ENCODE measurements at places on chromosomes 5 and 9. TPM values are rescaled to one million over a fixed set of nuclear protein-coding genes. Genes with fewer than 3 reads are reported as not detected.

- DNase-seq: no peak
These were observed 293.4 kb downstream of the CD180 start for GRCh38 chr5:66903218-66903617.

GRCh38 chr5:168920019-168920810 lies 341.0 kb upstream of the PANK3 start:
- no peak for DNase-seq

DNA sequence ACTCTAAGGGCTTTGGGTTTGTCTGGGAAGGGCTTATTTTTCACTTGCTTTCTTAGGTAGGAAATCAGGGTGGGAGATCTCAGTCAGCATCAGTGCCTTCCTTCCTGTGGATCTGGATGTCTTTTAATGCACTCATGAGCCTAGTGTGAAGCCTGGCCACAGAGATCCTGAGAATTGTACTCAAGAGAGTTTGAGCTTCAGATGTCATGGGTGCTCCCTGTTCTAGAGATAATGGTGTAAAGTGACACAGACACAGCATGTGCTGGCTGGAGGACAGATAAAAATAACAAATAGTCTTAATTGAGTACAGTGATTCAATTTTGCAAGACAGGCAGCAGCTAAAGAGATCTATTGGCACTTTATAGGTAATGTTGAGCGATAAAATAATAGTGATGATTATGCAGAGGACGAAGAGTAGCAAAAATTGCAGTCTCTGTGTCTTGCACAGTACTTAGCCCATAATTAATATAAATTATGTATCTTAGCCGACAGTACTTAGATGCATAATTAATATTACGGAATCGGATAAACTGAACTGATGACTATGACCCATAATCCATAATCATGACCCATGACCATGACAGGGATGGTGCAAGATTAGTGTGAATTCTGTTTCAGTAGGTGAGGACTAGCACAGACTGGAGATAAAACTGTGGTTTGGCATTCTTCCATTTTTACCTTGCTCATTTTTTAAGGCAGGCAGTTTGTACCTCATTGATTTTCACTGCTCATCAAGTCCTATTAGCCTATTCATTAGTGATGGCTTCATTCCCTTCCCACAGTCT lies 408.7 kb upstream of the PIK3R1 start:
- no peak for DNase-seq

- DNase-seq: no peak
These were observed 174.5 kb upstream of the SLC12A2 start for GRCh38 chr5:127909066-127909465.

DNA sequence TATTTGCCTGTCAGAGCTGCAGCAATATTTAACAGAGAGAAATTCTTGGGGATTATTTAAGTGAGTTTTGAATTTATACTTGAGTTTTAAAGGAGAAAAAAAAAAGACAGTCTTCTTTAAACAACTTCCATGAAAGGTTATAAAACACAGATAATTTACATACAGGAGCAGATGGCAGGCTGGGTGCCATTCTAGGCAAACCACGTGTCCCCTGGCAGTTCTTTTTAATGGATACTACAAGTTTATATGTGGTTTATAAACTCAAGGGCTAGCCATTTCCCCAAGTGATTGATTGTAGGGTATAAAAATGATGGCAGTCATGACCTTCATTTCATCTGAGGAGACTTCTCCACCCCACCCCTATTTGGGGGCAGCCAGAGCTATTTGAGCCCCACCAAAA lies 166.6 kb downstream of the FSTL4 start:
- no peak for DNase-seq

GRCh38 chr5:9395706-9396105 lies 150.2 kb downstream of the SEMA5A start:
- no peak for DNase-seq

- DNase-seq: no peak
These were observed 65.0 kb downstream of the PPP2R2B start for GRCh38 chr5:146813346-146814157.

DNA sequence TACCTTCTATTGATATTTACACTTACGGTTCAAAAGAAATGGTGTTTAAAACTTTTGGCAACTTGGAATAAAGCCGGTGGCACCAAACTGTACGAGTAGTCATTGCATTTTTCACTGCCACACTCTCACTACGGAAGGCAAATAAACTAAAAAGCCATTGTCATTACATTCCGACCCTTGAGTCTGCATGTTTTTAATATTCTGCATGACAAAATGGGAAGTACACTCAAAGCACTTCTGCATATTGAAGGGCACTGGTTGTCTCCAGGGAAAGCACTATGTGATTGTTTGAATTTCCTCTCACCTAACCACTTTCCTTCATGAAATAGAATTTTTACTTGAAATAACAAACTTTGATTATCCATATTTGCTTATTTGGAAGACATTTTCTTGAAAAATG lies 426.3 kb downstream of the CETN3 start:
- no peak for DNase-seq

- DNase-seq: no peak
These were observed 28.8 kb upstream of the SEMA4D start for GRCh38 chr9:89526667-89527066.

DNA sequence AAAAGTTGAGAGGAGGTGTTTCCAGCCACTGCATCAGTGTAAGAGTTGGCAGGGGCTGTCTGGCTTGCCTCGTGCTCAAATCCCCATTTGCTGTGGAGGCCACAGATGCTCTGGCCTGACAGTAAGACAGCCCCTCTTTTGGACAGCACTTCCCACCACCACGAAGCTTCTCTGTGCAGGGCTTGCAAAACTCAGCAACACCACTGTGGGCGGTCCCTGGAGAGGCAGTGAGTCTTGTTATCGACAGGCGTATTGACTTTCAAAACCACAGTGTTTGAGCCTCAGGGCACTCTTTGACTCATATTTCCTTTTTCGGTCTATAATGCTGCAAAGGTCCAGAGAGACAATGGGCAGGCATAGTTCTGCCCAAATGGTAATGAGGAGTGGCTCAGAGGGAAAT lies 539.5 kb downstream of the EBF1 start:
- no peak for DNase-seq

DNA sequence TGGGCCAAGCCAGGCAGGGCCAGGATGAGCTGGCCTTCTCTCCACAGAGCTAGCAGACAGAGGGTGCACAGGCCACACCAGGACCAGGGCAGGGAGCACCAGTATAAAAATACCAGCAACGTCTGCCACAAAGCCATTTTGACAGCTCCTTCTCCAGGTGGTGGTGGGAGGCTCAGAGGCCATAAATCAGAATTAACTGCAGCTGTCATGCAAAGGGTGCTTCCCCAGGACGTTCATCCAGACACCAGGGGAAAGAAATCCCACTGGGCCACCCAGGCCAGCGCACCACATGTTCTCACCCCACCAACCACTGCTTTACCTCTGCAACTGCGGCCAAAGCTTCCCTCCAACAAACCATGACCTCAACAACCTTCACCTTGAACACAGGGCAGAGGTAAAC lies 403.7 kb upstream of the TRPC7 start:
- peak; percentile 37 for DNase-seq

DNA sequence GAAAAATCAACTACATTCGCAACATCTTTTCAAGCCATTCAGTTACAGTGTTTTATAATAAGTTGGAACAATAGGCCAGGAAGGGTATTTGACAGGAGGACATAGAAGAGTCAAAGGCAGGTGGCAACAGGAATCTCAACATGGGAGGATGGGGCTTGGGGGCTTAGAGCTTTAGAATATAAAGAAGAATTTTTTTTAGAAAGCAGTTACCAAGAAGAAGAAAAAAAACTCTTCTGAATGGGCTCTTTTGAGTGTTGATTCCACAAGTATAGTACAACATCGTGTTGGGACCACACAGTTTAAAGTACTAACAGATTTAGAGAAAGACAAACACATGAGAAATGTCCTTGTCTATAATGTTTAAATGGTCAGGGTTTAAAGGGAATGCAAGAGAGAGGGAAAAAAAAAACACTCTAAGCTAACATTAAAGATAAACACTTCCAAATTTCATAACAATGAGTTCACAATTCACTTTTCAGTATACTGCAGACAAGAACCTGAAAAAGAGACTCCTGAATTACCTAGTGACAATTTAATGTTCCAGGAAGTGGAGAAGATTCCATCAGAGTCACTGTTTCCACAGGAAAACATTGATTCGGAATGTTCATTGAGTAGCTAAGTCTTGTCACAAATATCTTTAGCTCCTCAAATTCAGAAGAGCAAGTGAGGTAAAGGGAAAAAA lies 282.3 kb downstream of the DEPDC1B start:
- DNase-seq: no peak

GRCh38 chr9:137030538-137031527 lies 1.1 kb downstream of the FUT7 start:
- DNase-seq: peak; percentile 50

- DNase-seq: no peak
These were observed 63.7 kb upstream of the FANCC start for GRCh38 chr9:95381221-95381620.

GRCh38 chr5:89676634-89677033 lies 732.9 kb downstream of the CETN3 start:
- DNase-seq: no peak

GRCh38 chr9:80797101-80797829 lies 892.1 kb downstream of the TLE1 start:
- DNase-seq: peak; percentile 89

DNA sequence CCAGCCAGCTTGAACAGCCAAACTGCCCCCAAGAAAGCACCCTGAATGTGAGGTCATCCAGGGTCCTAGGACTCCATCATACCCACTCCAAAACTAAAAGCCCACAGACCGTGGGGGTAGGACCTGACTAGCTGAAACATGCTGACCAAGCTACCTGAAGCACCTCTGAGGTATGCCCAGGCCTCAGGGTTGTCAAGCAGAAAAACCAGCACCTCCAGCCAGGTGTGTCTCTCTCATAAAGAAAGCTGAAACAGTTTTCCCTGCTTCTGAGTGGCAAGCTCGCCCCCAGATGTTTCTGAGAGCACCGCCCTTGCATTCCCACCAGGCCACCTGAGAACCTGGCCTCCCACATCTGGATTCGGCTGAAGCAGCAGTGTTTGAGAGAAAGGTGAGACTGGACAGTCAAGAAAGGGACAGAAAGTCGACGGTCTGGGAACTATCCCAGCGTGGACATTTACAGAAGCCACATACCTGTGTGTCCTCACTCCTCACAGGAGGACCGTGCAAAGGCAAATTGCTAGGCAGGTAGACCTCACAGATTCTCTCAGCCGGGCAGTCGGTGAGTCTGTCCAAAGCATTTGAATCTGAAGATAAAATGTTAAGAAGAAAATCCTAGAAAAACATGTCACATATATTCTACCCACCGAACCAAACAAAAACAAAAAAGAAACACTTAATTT lies 155.6 kb upstream of the RASEF start:
- DNase-seq: peak; percentile 21

- DNase-seq: peak; percentile 78
These were observed 124.3 kb upstream of the SLC12A2 start for GRCh38 chr5:127959152-127959764.

DNA sequence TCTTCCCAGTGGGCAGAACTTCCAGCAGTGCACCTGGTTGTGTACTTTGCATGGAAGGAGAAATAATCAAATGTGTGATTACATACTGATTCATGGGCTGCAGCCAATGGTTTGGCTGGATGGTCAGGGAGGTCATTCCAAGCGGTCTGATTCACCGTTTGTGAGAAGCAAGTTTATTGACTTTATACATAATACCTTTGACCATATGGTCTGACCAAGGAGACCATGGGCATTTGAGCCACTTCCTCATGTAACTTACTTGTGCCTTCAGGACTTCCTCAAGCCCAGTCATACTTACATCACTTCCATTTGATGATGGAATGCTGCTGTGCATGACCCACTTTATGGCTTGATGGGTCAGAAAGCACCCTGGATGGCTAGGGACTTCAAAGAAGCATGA lies 41.1 kb downstream of the DAP start:
- DNase-seq: no peak

GRCh38 chr9:32431940-32432555 lies 47.6 kb downstream of the ACO1 start:
- DNase-seq: no peak

DNA sequence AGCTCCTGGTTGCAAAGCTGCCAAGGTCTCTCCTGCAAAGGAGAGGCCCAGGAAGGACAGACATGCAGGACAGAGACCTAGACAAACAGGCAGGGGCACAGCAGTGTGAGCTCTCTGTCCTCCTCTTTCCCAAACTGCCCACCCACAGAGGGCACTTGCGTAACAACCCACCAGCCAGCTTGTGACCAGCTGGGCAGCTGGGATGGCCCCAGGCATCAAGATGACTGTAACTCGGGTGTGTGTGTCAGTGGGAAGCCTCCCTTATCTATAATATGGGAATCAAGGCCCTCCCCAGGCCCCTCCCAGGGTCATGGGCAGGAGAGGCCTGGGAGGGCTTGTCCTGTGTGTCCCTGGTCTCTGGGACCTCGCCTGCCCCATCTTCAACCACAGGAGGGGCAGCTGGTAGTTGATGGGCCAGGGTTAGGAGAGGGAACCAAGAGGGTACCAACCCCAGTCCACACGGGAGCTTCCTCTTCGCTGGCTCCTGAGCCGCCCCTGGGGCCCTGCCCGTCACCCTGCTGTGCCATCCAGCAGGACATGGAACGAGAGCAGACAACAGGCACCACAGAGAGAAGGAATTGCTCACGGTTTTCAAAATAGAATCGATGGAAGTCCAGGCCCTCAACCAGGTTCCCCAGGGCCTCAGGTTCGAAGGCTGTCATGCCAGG lies 37.9 kb downstream of the SLC6A7 start:
- no peak for DNase-seq

DNA sequence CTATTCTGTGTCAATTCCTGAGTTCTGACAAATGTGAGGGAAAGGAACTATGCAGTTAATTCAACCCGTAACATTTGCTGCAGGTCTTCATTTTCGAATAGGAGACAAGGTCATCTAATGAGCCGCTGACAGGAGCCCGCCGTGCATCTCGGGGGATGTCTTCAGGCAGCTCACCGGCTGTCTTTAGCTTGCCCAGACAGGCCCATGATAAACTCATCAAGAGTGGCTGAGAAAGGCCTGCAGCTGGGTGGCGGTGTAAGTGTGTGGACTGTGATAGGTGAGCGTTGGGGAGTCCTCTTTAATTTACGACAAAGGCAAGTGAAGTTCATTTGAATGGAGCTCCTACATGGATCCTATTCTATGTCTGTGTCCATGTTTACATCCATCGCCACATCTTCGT lies 190.5 kb downstream of the ADCY2 start:
- no peak for DNase-seq

GRCh38 chr9:5041390-5042115 lies 56.5 kb downstream of the JAK2 start:
- no peak for DNase-seq

GRCh38 chr5:27171761-27172261 lies 133.4 kb upstream of the CDH9 start:
- no peak for DNase-seq

- DNase-seq: no peak
These were observed 85.1 kb upstream of the CKMT2 start for GRCh38 chr5:81147886-81148571.

GRCh38 chr5:167602067-167602466 lies 689.4 kb upstream of the WWC1 start:
- no peak for DNase-seq

Gene TLX3
- not detected for polyA plus RNA-seq

Gene MEGF10
- 0.09 TPM for polyA plus RNA-seq

Gene PCDHB5
- 2.1 TPM for polyA plus RNA-seq

Gene PCDHB4
- 0.90 TPM for polyA plus RNA-seq

Gene PCDHGB3
- polyA plus RNA-seq: 0.15 TPM

Gene RHOBTB3
- 22.5 TPM for polyA plus RNA-seq

Gene C5
- polyA plus RNA-seq: 3.5 TPM

Gene SLC27A6
- polyA plus RNA-seq: not detected

Gene PCDHA5
- polyA plus RNA-seq: not detected

Gene ABO
- 25.0 TPM for polyA plus RNA-seq

Gene EPB41L4A
- polyA plus RNA-seq: 10.2 TPM

Gene SSNA1
- 131 TPM for polyA plus RNA-seq

Gene MOB3B
- polyA plus RNA-seq: 5.9 TPM

Gene ZFP37
- 1.9 TPM for polyA plus RNA-seq

All from kidney (tissue), 22 donors.